NCI-H2171 (cell line): ENCODE measurements at places on chromosomes 11 and 22.

DNA sequence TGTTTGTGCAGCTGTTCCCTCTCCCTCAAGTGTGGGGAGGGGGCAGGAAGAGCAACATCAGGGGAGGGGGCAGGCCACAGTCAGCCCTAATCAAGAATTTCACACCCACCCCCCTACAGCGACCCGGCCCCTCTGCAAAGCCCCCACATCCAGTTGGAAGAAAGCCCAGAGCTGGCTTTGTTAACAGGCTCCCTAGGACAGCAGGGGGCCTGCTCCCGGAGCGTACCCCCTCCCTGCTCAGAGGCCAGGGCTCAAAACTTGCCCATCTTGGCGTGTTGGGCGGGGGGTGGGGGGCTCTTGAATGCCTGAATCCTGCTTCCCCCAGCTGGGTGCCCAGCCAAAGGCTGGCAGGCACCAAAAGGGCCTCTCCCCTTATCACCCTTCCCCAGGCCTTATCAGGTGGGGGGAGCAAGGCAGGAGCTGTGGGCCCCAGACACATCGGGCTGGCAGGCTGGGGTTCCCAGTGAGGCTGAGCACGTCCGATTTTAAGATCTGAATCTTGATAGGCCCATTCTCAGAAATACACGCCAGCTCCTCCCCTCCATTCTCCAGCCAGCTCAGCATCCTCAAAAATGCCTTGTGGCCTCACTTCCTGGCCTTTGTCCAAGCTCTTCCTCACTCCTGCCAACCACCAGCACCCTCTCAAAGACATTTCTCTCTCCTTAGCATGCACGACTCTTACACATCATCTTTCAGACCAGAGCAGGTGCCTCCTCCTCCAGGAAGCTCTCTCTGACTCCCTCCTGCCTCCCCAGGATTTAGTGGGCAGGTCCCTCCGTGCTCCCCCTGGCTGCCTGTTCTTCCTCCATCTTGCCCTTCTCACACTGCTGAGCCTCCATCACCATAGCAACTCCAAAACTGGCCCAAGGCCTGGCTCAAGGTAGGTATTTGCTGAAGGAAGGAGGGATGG lies 384.8 kb downstream of the MN1 start:
- peak; percentile 15 for DNase-seq

DNA sequence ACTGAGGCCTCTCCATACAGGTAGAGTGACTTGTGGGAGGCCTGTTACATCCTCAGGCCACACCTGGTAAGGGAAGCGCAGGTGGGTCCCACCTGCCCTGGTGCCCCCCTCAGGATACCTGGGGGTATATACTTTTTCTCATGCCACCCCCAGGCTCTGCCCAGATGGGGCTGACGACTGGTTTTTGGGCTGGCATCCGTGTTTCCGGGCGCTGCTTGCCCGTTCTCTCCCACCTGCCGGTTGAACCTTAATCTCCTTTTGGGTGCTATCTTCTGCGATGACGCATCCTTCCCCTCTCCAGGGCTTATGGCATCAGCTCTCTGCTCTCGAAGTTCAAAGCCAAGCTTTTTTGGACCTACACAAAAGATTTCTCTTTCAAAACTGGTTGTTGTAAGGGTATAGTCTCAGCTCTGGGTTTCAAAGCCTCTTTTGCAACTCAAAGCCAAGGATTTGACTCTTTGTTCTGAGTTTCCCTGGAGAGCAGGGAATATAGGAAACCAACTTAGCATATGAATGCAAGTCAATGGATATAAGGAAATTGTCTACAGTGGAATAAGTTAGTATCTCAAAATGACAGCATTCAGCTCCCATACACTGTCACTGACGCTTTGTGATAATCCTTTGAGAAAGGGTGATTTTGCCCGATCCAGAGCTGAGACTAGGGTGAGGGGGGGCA lies 8.6 kb upstream of the LRRC10B start:
- no peak for DNase-seq

GRCh38 chr11:119509969-119510401 lies 87.0 kb upstream of the THY1 start:
- peak; percentile 40 for DNase-seq

DNA sequence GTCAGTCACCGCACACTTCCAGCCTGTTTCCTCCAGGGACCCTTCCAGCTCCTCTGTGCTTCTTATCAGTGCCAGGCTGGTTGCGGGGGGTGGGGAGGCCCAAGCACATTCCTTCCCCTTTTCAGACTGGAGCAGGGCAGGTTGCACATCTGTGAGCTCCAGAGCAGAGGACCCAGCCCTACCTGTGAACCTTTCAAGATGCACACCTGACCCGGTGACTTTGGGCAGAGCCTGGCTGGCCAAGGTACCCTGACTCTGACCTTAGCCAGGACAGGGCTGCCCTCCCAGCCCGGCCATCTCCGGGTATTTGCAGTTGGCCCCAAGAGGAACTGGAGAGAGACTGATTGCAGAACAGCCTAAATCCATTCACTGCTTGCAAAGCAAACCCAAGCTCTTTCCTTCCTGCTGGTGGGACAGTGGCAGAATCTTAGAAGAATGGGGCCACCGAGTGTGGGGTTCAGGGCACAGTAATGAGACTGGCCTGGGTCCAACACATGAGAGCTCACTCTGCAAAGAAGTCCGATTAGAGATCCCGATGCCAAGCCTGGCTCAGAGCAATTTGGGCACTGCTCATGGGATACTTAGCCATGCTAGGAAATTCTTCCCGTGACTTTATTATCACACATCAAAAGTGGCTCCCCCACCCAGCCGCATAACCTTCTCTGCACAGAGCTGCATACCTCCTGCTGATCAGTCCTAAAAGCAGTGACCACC lies 64.7 kb upstream of the CCND1 start:
- DNase-seq: no peak

DNA sequence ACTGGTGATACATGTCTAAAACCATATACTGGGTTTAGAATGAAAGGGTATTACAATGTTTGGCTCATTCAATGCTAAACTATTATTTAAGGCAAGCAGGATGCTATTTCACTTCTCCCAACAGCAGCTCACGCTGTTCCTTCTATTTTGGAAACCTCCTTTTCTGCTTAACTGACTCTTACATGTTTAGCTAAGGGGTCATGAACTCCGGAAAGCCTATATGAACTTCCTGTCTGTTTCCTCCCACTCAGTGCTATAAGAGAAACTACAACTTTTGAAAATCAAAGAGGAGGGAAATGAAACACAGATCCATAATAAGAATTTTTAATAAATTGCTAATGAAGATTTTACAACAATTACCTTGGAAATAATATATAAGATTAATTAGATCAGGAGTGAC lies 30.9 kb downstream of the SLC36A4 start:
- no peak for DNase-seq

GRCh38 chr11:91397134-91397468 lies 827.5 kb upstream of the FAT3 start:
- no peak for DNase-seq

DNA sequence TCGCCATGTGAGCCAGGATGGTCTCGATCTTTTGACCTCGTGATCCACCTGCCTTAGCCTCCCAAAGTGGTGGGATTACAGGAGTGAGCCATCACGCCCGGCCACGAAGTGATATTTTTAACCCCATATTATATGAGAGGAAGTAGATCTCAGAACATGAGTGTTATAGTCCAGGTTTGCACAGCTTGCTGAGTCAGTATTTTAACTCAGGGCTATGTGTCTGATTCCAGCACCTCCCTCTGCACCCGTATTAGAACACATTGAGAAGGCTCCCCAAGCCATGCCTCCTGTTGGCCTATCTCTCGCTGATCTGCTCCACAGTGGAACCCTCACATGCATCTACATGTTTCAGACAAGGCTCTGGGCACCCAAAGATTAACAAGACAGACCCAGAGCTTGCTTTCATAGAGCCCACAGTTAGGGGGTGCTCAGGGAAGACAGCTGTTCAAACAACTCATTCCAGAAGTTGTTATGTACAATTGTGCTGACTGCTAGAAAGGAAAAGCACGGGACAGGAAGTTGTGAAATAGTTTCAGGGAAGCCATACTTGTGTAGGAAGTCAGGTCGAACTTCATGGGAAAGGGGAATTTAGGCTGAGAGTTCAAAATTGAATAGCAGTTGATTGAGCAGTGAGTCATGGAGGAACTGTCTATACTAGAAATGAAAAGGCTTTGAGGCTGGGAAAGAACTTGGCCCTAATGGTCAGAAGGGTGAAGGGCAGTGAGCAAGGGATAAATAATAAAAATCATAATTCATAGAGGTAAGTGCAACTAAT lies 49.3 kb upstream of the CLPB start:
- no peak for DNase-seq

- DNase-seq: no peak
Observed at GRCh38 chr11:1226986-1227550, 4.2 kb downstream of the MUC5B start.

- DNase-seq: no peak
Observed at GRCh38 chr11:14309425-14310192, 49.4 kb downstream of the RRAS2 start.

GRCh38 chr22:49290711-49291110 lies 537.0 kb downstream of the BRD1 start:
- DNase-seq: no peak

DNA sequence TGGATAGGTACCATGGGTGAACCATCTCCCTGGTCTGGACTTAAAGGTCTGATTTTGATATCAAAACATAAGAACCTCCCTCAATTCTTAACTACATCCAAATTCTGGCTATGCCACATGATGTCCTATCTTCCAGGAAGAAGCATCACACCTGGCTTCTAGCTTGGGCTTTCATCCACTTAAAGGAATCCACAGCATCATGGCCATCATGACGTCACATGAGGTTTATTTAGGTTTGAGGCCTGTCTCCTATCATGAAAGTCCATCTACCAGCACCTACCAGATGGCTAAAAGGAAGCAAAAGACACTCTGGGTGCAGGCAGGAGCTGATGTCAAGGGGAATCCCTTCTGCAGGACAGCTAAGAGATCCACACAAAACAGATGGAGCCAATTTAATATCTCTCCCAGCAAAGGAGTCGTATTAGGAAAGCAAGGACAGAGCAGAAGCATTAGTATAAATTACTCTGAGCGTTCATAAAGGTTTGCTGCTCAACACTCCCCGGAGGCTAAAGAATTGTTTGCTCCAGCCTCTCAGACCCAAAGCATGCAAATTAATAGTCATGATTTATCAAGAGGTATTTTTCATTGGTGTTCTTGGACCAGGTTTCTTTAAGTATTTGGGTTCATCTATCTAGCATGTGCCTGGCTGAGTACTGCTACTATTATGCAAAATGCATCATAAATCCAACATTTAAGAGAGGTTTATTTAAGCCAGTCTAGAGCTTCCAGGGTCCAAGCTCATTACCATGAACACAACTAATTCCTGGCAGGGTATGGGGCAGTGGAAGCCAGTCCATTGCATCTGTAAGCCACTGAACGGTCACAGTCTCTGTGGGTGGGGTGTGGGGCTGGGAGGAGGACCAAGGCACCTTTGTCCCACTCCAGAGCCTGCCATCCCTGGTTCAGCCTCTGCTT lies 47.2 kb downstream of the GALNT18 start:
- no peak for DNase-seq

DNA sequence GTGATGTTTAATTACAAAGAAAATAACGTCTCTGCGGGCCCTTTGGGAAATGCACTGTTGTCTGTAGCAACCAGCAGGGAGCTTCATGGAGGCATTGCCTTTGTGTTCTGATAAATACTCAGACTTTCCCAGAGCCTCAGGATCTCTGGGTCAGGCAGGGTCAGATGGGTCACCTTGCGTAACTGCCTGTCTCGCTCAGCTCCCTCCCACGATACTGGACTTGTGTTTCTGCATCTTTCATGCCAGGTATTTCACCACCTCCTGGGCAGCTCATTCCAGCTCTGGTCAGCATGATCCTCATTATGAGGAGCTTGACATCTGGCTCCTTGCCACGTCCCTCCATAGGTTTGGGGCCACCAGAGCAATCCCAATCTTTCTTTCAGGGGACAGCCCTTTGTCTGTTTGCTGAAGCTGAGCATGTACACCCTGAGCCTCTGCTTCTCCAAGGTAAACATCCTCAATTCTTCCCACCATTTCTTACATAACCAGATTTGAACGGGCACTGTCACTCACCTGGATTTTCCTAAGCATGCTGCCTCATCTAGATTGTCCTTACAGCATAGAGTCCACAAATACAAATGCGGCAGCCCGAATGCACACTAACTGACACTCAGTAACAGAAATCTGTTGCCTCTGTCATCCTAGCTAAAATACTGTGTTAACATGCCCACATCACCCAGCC lies 162.3 kb downstream of the LARGE1 start:
- DNase-seq: no peak

DNA sequence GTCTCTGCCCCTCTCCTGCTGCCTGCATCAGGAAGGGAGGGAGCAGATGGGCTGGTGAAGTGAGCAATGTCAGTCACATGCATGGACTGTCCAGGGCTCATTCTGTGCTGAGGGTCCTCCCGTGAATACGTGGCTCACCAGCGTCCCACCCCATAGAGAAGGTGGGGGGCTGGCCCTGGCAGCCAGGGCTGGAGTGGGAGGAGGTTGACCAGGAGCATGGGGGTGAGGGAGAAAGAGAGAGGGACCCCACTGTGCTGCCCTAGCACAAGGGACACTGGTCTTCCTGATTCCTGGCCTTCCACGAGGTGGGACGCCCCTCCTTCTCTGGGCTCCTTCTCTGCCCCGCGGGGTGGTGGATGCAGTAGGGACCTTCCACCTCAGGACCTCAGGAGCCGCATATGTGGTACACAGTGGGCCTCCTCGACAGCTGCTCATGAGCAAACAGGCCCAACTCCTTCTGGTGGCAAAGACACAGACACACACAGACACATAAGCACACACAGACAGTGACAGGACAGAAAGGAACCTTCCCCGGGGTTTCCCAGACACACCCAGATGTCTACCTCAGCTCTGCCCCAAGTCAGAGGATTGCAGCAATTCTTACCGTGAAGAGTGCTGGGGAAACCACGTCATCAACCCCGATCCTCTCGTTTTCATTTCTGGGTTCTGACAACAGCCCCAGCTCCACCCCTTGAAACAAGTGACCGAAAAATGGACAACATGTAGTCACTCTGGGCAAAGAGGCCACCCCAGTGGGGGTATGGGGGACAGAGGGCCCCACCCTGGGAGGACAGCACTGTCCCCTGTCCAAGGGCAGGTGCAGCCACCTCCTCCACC lies 3.6 kb upstream of the APOBEC3A start:
- DNase-seq: no peak

GRCh38 chr22:38141217-38141973 lies 30.9 kb upstream of the BAIAP2L2 start:
- DNase-seq: no peak

DNA sequence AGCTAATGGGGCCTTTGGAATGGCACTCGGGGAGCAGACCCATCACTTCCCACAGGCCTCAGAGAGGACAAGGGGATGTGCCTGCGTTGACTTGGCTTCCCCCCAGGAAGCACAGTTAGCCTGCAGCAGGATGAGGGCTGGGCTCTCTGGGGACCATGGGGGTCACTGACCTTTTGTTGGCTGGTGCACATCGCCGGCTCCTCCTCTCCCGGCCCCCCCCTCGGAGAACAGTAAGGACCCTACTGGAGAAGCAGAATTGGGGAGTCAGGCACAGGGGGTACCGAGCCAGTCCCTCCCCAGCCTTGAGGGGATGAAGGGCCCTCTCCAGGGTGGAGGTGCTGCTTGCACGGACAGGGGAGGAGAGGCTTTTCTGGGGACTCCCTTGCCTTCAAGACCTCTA lies 32.8 kb downstream of the NRXN2 start:
- DNase-seq: no peak

DNA sequence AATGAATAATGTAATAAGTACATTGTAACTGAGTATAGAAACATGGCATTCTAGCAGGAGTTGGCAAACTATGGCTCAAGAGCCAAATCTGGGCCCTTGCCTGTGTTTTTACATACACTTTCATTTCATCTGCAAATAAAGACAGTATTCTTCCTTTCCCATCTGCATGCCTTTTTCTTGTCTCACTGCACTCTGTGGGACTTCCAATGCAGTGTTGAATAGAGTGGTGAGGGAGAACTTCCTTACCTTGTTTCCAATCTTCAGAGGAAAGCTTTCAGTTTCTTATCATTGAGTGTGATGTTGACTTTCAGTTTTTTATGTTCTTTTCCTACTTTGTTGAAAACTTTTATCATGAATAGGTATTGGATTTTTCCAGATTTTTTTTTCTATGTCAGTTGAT lies 82.1 kb downstream of the USP47 start:
- no peak for DNase-seq
